ENCODE measurements at places on chromosomes 12 and 14. TPM values are rescaled to one million over a fixed set of nuclear protein-coding genes. Genes with fewer than 3 reads are reported as not detected.

DNA sequence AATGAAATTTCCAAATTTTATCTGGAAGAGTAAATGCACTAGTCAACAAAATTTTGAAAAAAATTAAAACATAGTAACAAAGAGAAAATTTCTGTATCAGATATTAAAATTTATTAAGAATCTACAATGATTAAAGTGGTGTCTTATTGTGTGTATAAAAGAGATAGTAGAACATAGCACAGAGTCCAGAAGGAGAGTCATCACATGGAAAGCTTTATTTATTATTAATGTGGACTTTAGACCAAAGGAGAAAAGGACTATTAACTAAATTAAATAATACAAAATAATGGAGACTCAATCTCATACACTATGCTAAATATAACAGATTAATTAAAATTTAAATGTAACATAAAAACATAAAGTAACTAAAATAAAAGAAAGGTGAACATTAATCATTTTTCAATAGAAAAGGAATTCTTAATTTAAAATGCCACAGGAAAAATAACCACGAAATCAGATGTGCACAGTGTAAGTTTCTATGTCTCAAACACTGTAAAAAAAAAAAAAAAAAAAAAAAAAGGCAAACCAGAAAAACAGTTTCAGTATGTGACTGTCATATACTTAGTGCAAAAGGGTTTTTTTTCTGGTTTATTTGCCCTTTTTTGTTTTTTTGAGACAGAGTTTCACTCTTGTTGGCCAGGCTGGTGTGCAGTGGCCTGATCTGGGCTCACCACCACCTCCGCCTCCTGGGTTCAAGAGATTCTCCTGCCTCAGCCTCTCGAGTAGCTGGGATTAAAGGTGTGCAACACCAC lies 95.4 kb downstream of the MYF5 start:
- no peak overlapping the region for H3K4me3 ChIP-seq
- no peaks in the 10 kb centered on the region for H3K27me3 ChIP-seq
- no peak for DNase-seq
- H3K27ac ChIP-seq, result no peak overlapping the region

DNA sequence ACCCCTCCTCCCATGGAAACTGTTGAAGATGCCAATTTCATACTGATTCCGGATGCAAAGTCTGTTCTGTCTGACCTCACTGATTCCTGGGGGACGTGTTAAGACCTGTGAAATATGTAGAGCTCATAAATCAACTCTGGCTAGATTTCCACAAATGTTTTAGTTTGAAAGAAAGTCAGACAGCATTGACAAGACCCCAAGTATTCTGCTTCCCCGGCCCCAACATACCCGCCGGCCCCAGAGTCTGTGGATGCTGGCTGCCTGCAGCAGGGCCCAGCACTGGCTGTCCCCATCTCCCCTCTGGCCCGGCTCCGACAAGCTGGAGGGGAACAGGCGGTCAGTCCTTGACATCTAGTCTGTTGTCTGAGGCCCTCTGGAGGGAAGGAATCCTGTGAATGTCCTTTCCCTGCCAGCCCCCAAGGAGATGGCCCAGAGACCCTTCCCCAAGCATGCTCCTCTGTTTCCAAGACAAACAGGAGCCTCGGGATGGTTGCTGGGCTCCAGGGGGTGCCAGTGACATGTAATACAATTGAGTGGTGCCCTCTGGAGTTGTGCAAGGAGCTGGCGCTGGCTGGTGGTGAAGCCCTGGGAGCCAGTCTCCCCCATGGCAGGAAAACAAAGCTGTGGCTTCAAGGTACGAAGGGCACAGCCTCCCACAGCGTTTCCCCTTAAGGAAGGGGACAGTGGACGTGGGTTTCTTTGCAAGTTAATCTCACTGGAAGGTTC lies 22.3 kb downstream of the FBLN5 start:
- no peak for DNase-seq
- H3K36me3 ChIP-seq, result no peaks in the 10 kb centered on the region
- H3K4me3 ChIP-seq, result no peak overlapping the region
- no peak overlapping the region for H3K27ac ChIP-seq

DNA sequence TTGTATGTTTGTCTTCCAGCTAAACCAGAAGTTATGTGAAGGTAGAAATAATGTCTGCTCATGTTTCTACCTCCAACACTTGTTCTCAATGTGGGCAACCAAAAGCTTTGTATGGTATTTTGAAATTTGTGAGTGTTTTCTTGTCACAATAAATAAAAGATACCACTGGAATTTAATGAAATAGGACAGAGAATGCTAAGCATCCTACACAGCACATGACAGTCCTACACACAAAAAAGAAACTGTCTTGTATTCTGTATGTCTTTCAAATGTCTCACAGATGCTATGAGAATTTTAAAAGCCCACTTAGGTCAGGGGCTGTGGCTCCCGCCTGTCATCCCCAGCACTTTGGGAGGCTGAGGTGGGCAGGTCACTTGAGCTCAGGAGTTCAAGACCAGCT lies 68.9 kb downstream of the RALGAPA1 start:
- DNase-seq, result no peak
- no peaks in the 10 kb centered on the region for H3K27me3 ChIP-seq
- no peaks in the 10 kb centered on the region for H3K4me1 ChIP-seq

GRCh38 chr12:524167-524951 lies 64.6 kb downstream of the B4GALNT3 start:
- H3K27ac ChIP-seq, result no peak overlapping the region
- H3K36me3 ChIP-seq, result peaks cover 7% of the 10 kb centered on the region
- peaks cover 5% of the 10 kb centered on the region for H3K4me1 ChIP-seq
- H3K4me3 ChIP-seq, result no peak overlapping the region

DNA sequence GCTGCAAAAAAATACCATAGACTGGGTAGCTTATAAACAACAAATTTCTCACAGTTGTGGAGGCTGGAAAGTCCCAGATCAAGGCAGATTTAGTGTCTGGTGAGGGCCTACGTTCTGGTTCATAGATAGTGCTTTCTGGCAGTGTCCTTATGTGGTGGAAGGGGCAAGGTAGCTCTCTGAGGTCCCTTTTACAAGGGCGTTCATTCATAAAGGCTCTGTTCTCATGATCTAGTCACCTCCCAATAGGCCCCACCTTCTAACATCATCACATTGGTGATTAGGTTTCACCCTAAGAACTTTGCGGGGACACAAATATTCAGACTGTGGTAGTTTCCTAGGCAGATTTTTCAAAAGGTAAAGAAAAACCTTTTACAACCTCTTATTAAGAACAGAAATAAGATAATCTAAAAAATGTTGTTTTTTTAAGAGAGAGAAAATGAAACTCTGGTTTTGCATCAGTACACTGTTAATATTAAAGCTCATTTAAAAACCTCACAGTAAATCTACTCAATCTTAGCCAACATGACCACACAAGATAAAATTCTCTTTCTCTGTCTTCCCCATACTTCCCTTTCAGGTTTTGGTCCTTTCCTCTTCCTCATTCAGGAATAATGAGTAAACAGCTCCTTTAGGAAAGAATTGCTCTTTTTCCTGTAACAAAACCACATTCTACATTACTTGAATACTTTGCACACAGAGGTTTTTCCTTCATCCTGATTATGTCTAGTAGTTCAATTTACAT lies 117.5 kb downstream of the UNC79 start:
- H3K27me3 ChIP-seq, result peaks cover 4% of the 10 kb centered on the region
- H3K27ac ChIP-seq, result no peak overlapping the region
- no peak for DNase-seq
- no peaks in the 10 kb centered on the region for H3K4me1 ChIP-seq
- no peaks in the 10 kb centered on the region for H3K36me3 ChIP-seq

- peak overlapping the region; percentile 99 for H3K27ac ChIP-seq
- peaks cover 14% of the 10 kb centered on the region for H3K36me3 ChIP-seq
- DNase-seq, result no peak
- H3K4me3 ChIP-seq, result peak overlapping the region; percentile 83
- H3K4me1 ChIP-seq, result peaks cover 52% of the 10 kb centered on the region
These were observed 17.4 kb upstream of the LYZ start for GRCh38 chr12:69330475-69331473.

DNA sequence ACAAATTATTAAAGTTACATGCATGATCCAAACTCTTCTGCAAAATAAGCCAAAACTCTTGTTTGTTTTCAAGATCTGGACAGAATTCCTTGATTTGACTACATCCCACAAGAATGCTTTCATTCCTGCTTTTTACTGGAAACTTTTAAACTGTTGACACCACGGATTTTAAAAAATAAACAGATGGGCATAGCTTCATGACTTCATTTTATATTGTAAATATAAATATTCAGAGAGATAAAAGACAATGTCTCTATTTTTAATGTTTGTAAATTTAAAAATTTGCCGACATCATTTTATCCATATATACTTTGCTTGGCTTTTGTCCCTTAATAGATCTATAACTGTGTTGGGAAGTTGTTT lies 134.3 kb upstream of the DCN start:
- H3K4me1 ChIP-seq, result no peaks in the 10 kb centered on the region
- H3K27me3 ChIP-seq, result no peaks in the 10 kb centered on the region
- no peak for DNase-seq
- H3K4me3 ChIP-seq, result no peak overlapping the region
- H3K36me3 ChIP-seq, result no peaks in the 10 kb centered on the region

GRCh38 chr12:1859643-1860042 lies 39.3 kb downstream of the LRTM2 start:
- no peak for DNase-seq
- H3K27ac ChIP-seq, result no peak overlapping the region
- H3K27me3 ChIP-seq, result peaks cover 8% of the 10 kb centered on the region
- no peaks in the 10 kb centered on the region for H3K36me3 ChIP-seq

DNA sequence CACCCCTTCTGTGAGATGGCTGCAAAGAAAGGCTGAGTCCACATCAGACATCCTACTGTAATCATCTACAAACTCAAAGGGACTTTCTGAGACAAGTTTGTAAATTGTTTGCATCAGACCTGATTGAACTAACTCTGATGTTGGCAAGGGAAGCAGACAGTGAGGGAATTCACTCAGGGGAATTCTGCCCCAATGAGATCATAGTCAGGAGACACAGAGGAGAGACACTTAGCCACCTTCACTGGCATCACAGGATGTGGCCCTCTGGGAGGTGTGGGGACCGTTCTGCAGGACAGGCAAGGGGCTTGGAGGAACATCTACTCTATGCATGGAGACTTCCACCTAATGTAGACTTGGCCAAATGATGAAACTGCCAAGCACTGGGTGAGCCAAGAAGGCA lies 70.7 kb upstream of the DDX11 start:
- H3K27ac ChIP-seq, result no peak overlapping the region
- no peak overlapping the region for H3K4me3 ChIP-seq
- no peak for DNase-seq
- H3K36me3 ChIP-seq, result no peaks in the 10 kb centered on the region
- no peaks in the 10 kb centered on the region for H3K4me1 ChIP-seq
- peaks cover 29% of the 10 kb centered on the region for H3K27me3 ChIP-seq

GRCh38 chr12:21906919-21907493 lies 34.2 kb downstream of the ABCC9 start:
- no peaks in the 10 kb centered on the region for H3K36me3 ChIP-seq
- no peak overlapping the region for H3K4me3 ChIP-seq
- H3K27me3 ChIP-seq, result no peaks in the 10 kb centered on the region
- no peak overlapping the region for H3K27ac ChIP-seq
- DNase-seq, result no peak

GRCh38 chr12:122976648-122976975 lies 1.6 kb downstream of the OGFOD2 start:
- H3K4me1 ChIP-seq, result peaks cover 19% of the 10 kb centered on the region
- H3K27me3 ChIP-seq, result no peaks in the 10 kb centered on the region
- H3K4me3 ChIP-seq, result peak overlapping the region; percentile 97
- H3K27ac ChIP-seq, result no peak overlapping the region
- DNase-seq, result no peak

GRCh38 chr14:98819867-98820206 lies 452.2 kb downstream of the BCL11B start:
- H3K27me3 ChIP-seq, result peaks cover 15% of the 10 kb centered on the region
- H3K27ac ChIP-seq, result peak overlapping the region; percentile 96
- DNase-seq, result no peak

DNA sequence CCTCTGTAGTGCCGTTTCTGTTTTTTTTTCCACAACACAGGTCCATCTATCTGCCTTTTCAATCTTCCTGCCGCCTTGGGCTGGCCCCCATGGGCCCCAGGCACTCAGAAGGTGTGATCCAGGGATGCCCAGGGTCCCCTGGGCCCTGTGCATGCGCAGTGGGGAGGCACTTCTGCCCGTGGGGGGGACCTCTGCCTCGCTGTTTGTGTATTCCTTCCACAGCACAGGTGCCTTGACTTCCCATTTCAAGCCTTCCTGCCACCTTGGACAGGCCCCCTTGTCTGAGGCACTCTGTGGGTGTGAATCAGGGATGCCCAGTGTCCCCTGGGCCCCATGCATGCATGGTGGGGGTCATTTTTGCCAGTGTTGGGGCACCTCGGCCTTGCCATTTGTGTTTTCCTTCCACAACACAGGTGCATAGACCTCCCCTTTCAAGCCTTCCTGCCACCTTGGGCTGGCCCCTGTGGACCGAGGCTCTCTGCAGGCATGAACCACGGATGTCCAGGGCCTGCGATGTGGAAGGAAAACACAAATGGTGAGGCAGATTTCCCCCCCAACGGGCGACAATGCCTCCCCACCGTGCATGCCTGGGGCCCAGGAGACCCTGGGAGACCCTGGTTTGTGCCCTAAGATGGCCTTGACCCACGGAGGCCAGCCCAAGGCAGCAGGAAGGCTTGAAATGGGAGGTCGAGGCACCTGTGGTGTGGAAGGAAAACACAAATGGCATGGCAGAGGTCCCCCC lies 366.5 kb downstream of the ALG10 start:
- H3K36me3 ChIP-seq, result peaks cover 5% of the 10 kb centered on the region
- DNase-seq, result no peak
- H3K27ac ChIP-seq, result no peak overlapping the region
- H3K4me1 ChIP-seq, result no peaks in the 10 kb centered on the region
- no peaks in the 10 kb centered on the region for H3K27me3 ChIP-seq
- no peak overlapping the region for H3K4me3 ChIP-seq

DNA sequence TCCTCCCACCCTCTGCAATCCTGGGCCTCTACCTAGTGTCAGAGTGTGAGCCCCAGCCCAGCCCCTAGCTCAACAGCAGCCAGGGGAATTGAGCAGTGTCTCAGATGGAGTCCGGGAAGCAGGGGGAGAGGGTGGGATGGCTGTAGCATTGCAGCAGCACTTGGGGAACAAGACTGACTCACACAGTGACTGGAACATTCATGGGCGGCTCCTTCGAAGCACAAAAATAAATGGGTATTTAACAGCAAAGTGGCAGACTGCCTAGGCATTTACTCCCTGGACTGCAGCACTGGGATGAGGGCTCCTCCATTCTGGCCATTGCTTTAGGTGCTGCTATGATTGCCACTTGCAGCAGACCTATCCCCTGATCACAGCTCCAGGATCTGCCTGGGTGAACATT lies 46.0 kb upstream of the STK38L start:
- no peak overlapping the region for H3K27ac ChIP-seq
- H3K4me3 ChIP-seq, result no peak overlapping the region
- peaks cover 3% of the 10 kb centered on the region for H3K4me1 ChIP-seq
- no peaks in the 10 kb centered on the region for H3K36me3 ChIP-seq

- DNase-seq, result no peak
- H3K4me1 ChIP-seq, result peaks cover 24% of the 10 kb centered on the region
- H3K27ac ChIP-seq, result no peak overlapping the region
- H3K27me3 ChIP-seq, result no peaks in the 10 kb centered on the region
- H3K36me3 ChIP-seq, result no peaks in the 10 kb centered on the region
- H3K4me3 ChIP-seq, result no peak overlapping the region
These were observed 116.2 kb upstream of the ARID2 start for GRCh38 chr12:45613296-45613695.

GRCh38 chr14:99649219-99649618 lies 4.3 kb downstream of the HHIPL1 start:
- no peaks in the 10 kb centered on the region for H3K36me3 ChIP-seq
- peaks cover 40% of the 10 kb centered on the region for H3K27me3 ChIP-seq
- H3K27ac ChIP-seq, result no peak overlapping the region

Gene TFCP2
- 44.2 TPM for total RNA-seq

Gene LRRC10
- total RNA-seq, result not detected

Gene POTEM
- not detected for total RNA-seq

Gene DAO
- not detected for total RNA-seq

Gene GLT1D1
- total RNA-seq, result 5.7 TPM

Gene NOXRED1
- 1.8 TPM for total RNA-seq

Gene RIMKLB
- total RNA-seq, result 143 TPM

Gene SOAT2
- 0.98 TPM for total RNA-seq

Gene G2E3
- total RNA-seq, result 30.6 TPM

Gene TNFRSF1A
- 68.8 TPM for total RNA-seq
